ENCODE measurements at places on chromosomes 12 and 14.

DNA sequence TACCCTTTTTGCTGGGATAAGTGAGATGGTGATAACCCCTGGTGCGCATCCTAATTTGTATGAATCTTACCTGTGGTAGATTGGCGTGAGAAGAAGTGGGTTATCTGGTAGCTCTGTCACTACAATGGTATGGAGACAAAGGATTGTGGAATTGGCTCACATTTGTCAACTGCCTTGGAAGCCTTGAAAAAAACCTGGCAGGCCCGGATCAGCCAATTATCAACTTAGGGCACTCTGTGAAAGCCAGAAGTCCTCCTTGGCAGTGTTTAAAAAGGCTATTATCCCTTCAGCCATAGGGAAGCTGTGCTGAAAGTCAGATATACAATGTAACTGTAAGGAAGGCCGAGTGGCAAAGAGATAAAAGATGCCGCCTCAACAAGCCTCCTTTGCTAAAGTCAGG, 56.5 kb downstream of the WASHC3 start:
- no peak for DNase-seq

DNA sequence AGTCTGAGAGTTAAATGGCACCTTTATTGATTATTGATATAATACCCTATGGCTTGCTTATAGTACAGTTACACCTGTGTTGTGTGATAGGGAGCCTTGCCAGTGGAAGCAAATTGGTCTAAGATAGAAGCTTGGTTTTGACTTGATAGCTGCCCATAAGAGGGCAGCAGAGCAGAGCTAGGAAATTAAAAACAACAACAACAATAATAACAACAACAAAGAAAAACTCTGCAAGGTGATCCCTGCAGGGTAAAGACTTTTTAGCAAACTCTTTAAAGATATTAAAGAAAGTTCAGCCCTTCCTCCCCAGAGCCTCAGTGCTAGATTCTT, 18.0 kb upstream of the RNASE10 start:
- DNase-seq, result no peak

GRCh38 chr12:102948941-102949352, 8.5 kb upstream of the ASCL1 start:
- no peak for DNase-seq

DNA sequence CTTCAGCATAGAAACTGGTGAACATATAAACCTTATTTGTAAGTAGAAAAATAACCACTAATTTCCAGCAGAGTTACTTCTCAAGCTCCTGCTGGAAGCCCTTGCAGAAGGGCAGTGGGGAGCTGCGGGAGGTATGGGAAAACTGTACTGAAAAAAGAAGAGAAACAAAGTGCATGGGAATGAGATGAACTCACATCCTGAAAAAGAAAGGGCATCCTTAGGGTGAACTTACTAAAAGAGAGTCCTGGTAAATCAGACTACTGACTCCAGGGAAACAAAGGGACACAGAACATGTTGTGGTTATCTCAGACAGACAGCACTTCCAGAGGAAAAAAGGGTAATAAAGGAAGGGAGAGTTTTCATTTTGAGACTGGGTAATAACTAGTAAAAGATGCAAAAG, 515.1 kb downstream of the RPL10L start:
- DNase-seq, result no peak

GRCh38 chr14:94392510-94392935, 4.1 kb upstream of the SERPINA1 start:
- DNase-seq, result no peak

DNA sequence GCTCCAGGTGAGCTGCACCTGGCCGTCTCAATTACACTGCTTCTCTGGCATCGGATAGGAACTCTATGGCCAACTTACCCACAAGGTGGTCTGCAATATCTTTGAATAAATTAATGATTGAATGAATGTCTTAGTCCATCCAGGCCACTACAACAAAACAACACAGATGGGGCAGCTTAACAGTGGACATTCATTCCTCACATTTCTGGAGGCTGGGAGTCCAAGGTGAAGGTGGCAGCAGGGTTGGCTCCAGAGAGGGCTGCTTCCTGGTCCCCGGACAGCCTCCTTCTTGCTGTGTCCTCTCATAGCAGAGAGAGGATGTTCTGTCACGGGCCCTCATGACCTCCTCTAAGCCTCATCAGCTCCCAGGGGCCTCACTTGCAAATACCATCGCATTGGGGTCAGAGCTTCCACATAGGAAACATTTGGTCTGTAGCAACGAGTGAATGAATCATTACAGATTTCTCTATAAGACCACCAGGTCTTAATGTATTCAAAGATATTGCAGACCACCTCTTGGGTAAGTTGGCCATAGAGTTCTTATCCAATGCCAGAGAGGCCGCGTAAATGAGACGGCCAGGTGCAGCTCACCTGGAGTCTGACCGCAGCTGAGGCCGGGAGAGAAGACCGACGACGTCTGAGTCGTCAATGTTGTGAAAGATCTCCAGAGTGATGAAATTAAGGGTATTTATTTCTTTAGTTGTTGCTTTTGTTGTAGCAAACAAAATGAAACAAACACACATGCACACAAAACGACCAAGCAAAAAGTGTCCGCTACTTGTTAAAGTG, 182.7 kb upstream of the C14orf180 start:
- no peak for DNase-seq

DNA sequence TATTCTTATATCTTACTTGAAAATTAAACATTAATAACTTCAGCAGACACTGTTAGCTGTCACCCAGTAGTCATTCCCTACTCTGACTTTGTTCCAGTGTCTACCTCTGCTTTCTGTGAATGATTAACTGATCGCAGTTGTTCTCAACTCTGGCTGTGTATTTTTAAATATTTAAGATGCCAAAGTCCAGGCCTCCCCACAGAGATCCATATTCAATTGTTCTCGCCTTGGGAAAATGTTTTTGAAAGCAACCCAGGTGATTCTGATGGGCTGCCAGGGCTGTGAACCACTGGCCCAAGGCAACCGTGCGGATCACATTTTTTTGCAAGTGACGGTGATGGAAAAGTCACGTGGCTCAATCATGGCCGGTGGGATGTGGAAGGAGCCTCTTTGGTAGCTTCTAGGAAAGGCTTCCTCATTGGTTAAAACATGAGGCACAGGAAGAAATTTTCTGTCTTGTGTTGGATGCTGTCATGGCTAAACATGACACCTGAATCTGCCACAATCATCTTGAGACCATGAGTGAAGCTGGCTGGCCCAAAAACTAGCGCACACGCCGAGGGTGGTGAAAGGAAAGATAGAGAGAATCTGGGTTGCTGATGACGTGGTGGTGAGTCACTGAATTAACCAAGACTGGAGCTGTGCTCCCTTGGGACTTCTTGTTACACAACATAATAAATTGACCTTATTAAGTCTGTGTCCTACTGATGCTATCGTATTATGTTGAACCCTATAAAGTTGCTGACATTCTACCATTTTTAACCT, 37.2 kb downstream of the RDH12 start:
- DNase-seq, result peak; percentile 39

DNA sequence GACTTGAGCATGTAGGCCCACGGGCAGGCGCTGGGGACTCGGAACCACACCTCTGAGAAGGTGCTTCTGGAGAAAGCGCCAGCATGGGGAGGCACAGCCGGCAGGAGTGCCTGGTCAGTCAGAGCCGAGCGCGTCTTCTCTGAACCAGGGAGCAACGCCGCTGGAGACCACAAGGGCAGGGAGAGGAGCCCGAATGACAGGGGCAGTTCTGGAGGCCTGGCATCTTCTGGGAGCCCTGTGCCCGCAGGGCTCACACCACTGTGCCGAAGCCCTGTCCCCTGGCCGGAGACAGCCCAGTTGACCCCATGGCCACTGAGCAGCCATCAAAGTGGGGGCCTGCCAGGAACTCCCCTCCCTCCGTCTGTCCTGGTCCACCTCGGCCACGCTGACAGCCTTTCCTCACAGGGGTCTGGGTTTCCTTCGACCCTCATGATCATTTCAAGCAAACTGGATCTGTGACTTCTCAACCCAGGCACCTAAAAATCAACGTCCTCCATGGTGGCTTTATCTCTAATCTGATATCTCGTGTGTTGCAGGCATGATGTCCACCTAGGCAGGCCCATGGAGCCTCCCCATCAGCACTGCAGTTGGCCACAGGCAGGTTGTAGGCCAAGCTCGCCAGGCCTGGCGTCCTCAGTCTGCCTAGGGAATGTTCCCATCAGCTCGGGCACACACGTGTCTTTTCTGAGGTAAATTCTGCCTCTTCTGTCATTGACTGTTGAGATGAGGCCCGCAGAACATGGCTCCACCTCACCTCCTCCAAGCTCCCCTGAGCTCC, 299.3 kb upstream of the RTL1 start:
- DNase-seq, result no peak

- DNase-seq, result no peak
Observed at GRCh38 chr14:32311294-32312009, 17.6 kb upstream of the AKAP6 start.

- no peak for DNase-seq
Observed at GRCh38 chr14:21168055-21168454, 12.2 kb upstream of the OR5AU1 start.

- no peak for DNase-seq
Observed at GRCh38 chr12:94041850-94042249, 106.5 kb upstream of the PLXNC1 start.

DNA sequence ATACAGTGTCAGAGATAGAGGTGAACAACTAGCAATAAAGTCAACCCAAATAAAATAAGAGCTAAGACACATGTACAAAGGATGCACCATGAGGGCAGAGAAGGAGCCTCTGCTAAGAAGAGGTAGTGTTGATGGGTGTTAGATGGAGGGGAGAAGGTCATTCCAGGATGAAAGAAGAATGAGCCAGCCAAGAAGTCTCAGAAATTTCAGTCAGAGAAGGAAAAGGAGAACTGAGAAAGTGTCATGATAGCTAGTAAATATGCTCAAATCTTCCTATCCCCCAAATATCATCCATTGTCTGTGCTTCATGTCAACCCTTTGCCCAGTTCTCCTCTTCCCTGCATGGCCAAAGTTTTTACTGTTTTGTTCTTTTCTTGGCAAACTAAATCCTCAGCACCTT, 225.2 kb upstream of the BTG1 start:
- no peak for DNase-seq

DNA sequence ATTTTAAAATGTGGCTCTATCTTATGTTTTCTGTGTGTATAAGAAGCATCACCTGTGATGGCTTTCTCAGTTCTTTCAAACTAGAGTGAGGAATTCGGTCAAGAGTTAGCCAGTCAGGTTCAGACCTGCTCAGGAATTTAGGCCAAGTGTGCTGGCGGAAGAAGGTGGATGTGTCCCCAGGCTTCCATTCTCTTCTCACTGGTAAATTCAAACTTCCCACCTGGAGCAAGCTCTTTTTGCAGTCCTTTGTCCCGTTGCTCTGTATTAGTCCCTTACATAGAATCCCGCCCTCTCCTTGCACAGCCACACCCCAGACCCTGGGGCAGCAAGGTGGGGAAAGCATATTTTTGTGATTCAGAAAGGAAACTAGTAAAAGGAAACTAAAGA, 124.7 kb upstream of the PWP1 start:
- DNase-seq, result no peak

Data from GOT3 (cell line).